Activated CD4-positive, CD25-positive, alpha-beta regulatory T cell treated with anti-CD3 and anti-CD28 coated beads, Interleukin-2, amount 50 U/mL, for 72 hours (primary cell): ENCODE measurements at places on chromosomes 1 and 21.
A peak's percentile ranks its signal among the peaks of the same experiment; 100 is the strongest.

GRCh38 chr1:192691041-192691440 lies 55.1 kb downstream of the RGS13 start:
- no peak for DNase-seq

DNA sequence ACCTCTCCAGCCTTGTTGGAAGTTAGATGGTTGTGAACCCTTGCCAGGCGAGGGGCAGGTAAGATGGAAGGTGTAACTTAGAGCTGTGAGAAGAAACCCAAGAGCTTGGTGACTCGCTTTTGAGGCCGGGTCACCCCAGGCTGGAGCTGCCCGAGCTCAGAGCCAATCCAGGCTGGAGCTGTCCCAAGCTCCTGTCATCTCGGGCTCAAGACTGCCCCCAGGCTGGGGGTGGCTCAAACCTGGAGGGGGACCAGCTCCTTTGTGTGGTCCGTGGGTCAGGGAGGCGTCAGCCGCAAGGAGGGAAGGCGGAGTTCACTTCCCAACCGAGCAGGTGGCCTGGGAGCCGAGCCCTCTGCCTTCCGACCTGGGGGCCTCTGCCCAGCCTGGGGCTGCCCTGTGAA lies 2.0 kb downstream of the HUNK start:
- DNase-seq, result no peak

- no peak for DNase-seq
Observed at GRCh38 chr1:2391931-2392509, 379 bp downstream of the RER1 start.

GRCh38 chr1:61279570-61279969 lies 197.2 kb downstream of the NFIA start:
- DNase-seq, result no peak

DNA sequence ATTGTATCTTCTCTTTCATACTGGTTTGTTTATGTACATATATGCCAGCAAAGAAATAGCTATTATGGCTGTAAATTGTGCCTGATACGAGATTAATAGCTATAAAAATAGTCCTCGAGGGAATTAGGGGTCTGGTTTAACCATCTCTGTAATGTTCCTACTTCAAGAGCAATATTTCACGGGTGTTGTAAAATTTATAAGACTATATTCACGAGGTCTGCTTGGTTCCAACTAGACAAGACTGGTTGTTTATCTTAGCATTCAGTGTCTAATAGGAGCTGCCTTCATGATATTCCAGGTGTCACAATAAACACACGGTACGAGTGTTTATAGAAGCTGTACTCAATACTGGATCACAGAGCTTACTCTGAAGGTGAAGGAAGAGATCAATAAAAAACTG lies 389.9 kb downstream of the SIPA1L2 start:
- no peak for DNase-seq

- DNase-seq, result no peak
Observed at GRCh38 chr1:84800090-84801073, 92.6 kb downstream of the LPAR3 start.

- no peak for DNase-seq
Observed at GRCh38 chr1:226093621-226094020, 31.1 kb downstream of the H3-3A start.

GRCh38 chr1:246067432-246068216 lies 439.5 kb downstream of the SMYD3 start:
- DNase-seq, result no peak

DNA sequence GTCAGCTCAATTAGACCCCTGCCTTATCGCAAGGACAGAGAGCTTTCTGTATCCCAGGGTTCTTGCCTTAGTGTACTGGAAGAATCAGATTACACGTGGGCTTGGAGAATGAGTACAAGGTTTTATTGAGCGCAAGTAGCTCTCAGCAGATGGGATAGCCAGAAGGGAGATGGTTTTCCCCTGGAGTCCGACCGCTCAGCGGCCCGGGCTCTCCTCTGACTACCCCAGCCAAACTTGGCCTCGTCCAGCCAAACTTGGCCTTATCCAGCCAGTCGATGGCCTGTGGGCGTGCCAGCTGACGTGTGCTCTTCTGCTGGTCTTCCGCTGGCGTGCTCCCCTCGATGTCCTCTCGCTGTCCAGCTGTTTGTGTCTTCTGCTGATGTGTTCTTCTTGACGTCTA lies 136.9 kb downstream of the SYT14 start:
- no peak for DNase-seq

GRCh38 chr1:228410015-228410414 lies 3.4 kb upstream of the TRIM11 start:
- DNase-seq, result peak; percentile 16

- no peak for DNase-seq
Observed at GRCh38 chr1:167938080-167938636, 1.3 kb upstream of the MPC2 start.

GRCh38 chr1:31400393-31400792 lies 12.6 kb upstream of the SERINC2 start:
- DNase-seq, result no peak
